ENCODE measurements at places on chromosomes 3 and 15.

- no peak for DNase-seq
Observed at GRCh38 chr3:101179637-101180036, 140.7 kb downstream of the IMPG2 start.

- DNase-seq, result no peak
Observed at GRCh38 chr3:71310359-71310979, 273.1 kb downstream of the FOXP1 start.

- DNase-seq, result no peak
Observed at GRCh38 chr15:55588815-55589115, 620 bp upstream of the PYGO1 start.

- no peak for DNase-seq
Observed at GRCh38 chr3:189393598-189393997, 221.8 kb downstream of the TPRG1 start.

DNA sequence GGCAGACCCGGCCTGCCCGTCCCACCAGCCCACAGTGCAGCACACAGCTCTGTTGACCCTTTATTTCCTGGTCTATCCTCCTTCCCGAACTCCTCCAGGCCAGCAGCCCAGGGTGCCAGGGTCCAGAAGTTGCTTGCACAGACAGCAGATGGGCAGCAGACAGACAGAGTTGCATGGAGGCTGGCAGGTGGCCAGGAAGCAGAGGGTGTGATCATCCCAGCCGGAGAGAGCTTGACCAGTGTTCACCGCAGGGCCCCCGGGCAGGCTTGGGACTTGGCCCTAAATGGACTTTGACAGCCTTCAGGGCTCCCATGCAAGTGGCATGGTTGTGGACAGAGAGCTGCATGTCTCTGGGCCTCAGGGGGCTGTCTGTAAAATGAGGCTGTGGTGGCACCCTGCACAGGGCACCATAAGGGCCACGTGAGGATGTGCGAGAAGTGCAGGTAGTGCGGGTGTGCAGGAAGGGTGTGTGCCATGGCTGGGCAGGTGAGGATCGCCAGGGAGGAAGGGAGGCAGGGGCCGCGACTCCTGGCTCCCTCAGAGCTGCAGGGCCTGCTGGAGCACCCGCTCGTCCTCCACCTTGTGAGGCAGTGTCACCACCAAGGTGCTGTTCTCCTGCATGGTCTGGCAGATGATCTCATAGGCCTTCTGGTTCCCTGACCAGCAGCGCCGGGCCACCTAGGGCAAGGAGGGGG is 6.3 kb upstream of the ZXDC start:
- no peak for DNase-seq

DNA sequence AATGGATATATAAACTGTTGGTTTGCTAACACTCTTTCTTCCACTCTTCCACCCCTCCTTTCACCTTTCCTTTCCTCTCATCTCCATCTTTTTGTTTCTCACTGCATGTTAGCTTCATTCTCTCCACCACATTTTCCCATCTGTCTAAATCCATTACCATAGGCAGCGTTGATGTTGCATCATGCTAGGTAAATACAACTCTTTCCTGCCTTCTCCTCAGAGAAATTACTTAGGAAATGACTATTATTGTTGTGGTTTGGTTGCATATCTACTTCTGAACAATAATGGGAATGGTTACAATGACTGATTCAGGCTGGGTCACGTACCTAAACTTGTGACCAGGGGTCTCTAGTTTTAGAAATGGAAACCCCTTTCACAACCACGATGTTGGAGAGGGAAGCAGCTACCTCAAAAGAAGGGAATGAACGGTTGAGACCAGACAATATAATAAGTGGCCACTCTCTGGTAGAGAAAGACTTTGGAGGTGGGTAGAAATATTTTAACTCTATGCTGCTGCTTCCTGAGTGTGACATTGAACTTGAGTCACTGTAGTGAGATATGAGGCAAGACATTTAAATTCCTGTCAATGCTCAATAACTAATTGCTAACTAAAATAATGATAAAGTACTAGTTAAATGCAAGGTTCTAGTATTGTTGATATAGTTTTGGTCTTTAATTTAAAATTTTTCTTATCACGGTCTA is 314.1 kb upstream of the TGFBR2 start:
- no peak for DNase-seq

- no peak for DNase-seq
Observed at GRCh38 chr15:38706956-38707355, 142.3 kb upstream of the RASGRP1 start.

DNA sequence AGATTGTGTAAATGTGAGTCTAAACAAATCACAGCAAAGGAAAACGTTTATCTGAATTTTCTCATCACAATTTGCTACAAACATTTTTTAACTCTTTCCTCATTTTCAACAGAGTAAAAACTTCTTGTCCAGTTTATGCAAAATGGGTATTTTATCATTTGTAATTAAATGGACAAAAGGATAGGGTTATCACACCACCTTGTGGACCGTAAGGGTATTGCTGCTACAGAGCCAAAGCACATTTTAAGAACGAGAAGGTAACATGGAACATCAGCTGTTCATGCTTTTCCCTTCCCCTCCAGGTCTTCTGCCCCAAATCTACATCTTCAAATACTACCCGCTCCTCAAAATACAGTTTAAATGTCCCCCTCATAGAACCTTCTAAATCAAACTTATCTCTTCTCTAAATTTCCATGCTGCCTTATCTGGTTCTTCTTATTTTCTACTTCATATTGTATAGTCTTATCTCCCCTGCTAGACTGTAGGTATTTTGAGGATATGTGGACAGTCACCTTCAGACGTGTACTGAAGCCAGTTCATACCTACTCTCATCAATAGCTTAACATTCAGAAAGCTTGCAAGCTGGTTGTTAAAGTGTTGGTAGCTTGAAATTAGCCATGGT is 12.8 kb upstream of the SETMAR start:
- peak; percentile 6 for DNase-seq

DNA sequence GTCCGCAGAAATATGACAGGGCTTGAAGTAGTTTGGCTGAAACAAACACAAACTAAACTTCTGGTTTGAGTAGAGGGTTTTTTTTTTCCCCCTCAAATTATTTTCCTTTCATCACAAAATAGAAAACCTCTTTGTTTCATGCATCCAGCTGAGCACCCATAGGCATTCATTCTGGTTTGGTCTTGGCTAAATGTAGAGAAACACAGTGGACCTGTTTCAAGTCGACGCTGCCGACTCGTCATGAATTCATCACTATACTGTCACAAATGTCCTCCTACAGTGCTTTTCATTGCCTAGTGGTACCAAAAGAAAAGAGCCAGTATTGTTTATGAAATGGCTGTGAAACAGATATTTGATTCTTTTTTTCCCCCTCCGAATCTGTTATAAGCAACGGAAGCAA is 52.4 kb upstream of the GYG1 start:
- no peak for DNase-seq

DNA sequence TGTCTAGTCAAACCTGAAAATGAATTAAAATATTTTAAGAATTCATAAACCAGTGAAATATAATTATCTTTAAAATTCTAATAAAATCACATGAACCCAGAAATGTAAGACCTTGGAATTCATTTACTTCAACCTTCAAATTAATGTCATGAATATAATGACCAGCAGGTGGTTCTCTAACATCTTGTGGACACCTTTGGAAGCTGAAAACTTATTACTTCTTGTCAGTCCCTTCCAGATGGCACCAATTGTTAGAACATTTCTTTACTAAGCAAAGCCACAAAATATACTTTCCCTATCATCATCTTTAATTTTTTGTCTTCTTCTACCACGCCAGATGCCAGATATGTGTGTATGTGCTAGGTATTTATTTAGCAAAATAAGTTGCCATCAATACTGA is 240.0 kb downstream of the MBNL1 start:
- no peak for DNase-seq

GRCh38 chr3:148211725-148212124 is 486.0 kb upstream of the AGTR1 start:
- no peak for DNase-seq

DNA sequence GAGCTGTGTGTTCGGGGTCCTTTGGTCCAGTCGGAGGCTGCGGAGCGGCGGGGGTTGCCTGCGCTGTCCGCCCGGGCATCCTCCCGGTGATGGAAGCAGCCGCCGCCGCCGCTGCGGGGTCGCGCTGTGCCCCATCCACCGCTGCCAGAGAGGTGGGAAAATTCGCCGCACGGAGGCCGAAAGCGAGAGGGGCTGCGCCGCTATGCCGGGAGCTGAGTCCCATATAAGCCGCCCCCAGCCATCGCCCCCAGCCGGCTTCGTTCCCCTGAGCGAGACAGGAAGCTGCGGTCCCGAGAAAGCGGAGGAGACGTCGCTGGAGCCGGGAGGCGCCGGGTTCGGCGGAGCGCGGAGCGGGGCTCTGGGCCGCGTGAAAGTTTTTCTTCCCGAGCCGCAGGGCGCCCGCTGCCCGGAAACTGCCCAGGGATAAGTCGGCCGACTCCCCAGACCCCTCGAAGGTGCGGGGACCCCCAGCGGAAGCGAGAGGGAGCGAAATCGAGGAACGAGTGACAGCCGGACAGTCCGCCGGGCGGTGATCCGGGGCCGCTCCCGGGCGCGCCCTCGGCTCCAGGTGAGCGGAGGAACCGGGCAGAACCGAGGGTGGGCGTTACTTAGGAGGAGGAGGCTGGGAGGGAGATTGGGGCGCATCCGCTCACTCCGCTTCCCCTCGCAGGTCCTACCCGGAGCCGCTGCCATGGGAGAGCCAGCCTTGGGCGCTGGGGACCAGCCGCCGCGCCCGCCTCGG is 574 bp downstream of the CHST2 start:
- peak; percentile 20 for DNase-seq

GRCh38 chr3:184788751-184789150 is 23.2 kb upstream of the VPS8 start:
- DNase-seq, result no peak

DNA sequence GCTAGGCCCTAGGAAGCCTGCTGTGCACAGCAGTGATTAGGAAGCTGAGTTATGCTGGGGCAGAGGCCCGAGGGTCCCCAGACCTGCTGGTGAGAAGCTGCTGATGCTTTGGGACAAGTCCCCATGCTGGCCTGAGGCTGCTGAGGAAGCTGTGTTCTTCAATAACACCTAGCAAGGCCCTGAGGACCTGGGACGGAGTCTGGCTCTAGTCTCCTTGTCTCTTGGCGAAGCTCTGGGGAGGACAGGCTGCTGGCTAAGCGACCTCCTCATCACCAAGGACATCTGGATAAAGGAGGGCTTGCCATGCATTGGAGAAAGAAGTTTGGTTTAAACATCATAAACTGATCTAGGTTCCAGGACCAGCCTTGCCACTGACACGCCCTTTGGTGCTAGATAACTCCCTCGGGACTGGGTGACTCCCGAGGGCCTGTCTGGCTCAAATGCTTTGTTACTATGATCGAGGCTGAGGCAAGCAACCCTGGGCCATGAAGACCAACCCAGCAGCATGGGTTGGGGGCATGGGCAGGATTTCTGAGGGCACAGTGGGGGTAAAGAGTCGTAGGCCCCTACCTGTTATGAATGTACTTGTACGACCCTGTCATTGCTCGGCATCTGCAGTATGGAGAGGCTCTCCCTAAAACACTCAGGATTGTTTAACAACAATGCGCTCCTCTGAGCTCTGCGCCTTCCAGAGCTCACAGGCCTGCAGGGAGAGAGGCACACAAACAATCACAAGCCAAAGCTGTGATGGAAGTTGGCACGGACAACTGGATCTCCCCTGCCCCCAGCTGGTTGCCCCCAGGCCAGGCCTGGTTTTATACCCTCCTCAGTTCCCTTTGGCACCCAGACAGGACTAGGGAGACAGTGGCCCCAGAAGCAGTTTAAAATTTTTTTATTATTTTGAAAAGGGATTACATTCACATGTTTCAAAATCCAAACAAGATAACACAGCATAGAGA is 64.4 kb downstream of the LINGO1 start:
- DNase-seq, result no peak

- no peak for DNase-seq
Observed at GRCh38 chr3:63051920-63052319, 176.7 kb upstream of the CADPS start.

DNA sequence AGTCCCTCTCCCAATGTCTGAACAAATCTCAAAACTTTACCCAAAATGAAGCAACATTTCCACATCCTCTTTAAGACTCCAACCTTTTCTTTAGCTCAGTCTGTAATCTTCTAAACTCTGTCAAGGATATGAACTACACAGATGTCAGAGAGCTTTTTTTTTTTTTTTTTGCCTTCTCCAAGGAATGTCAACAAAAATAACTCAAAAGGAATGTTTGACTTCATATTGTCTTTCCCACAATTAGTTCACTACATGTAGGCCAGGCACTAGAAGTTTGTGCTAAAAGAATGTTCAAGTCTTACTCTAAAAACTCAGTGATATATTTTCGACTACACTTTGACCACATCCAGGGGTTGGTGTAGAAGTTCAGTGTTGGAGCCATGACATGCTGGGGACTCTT is 37.1 kb downstream of the ADAMTS9 start:
- DNase-seq, result no peak

- DNase-seq, result no peak
Observed at GRCh38 chr15:90840157-90840855, 28.1 kb upstream of the FURIN start.

- DNase-seq, result peak; percentile 26
Observed at GRCh38 chr3:157129803-157130466, 30.0 kb downstream of the CCNL1 start.

DNA sequence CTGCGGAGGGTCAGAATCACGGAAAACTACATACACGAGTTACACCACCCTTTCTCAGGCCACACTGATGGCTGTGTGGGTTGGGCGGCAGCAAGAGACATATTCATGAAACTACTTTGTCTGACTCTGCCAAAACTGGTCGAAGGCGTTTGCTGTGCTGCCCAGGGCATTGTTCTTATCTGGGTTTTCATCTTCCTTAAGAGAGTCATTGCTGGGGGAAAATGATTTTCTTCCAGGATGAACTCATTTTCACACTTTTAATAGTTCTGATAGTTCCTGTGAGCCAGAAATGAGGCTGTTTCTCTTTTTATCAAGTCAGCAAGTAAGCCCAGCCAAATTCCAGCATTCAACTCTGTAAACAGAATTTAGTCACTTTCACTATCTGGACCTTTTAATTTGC is 47.6 kb downstream of the TRIM71 start:
- no peak for DNase-seq

GRCh38 chr15:58307313-58307961 is 124.4 kb upstream of the LIPC start:
- no peak for DNase-seq

- no peak for DNase-seq
Observed at GRCh38 chr15:58396181-58396580, 35.6 kb upstream of the LIPC start.

GRCh38 chr15:77659350-77660321 is 26.9 kb upstream of the LINGO1 start:
- no peak for DNase-seq

DNA sequence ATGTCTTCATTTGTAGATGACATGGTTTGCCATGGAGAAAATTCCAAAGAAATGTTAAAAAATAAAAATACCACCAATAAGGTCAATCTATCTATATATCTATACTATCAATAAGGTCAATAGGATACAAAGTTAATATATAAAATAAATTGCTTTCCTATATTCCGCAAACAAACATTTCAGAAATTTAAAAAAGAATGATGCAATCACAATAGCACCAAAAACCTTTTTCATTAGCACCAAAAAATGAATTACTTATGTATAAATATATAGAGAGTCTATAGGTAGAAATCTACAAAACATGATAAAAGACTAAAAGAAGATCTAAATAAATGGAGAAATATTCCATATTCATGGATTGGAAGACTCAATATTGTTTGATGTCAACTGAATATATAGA is 22.8 kb upstream of the GOLGA8A start:
- no peak for DNase-seq

GRCh38 chr3:172317984-172318383 is 130.3 kb downstream of the GHSR start:
- no peak for DNase-seq

GRCh38 chr3:42786212-42786611 is 13.2 kb upstream of the CCDC13 start:
- no peak for DNase-seq
